ENCODE measurements at places on chromosomes 6 and 20.

DNA sequence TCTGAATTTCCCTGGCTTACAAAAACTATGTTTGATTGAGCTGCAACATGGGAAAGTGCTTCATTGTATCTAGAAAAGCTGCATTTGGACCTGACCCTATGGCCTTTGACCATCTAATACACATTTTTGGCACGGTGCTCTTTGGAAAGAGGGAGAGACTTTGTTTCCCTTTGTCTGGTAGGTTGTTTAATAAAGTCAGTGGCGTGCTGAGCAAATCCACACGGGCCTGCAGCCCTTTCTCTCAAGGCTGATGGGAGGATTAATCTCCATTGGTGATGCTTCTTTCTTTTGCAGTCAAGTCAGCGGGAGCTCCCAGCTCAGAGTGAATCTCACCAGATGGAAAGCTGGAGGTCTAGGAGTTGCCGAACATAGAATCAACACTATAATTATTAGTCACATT, 314.7 kb upstream of the CNR1 start:
- no peak for DNase-seq
- no peaks in the 10 kb centered on the region for H3K36me3 ChIP-seq
- H3K4me3 ChIP-seq, result no peak overlapping the region
- no peak overlapping the region for H3K27ac ChIP-seq

GRCh38 chr20:18692447-18692846, 104.6 kb downstream of the DTD1 start:
- H3K27ac ChIP-seq, result peak overlapping the region; percentile 25
- no peaks in the 10 kb centered on the region for H3K27me3 ChIP-seq
- no peak overlapping the region for H3K4me3 ChIP-seq
- DNase-seq, result no peak

DNA sequence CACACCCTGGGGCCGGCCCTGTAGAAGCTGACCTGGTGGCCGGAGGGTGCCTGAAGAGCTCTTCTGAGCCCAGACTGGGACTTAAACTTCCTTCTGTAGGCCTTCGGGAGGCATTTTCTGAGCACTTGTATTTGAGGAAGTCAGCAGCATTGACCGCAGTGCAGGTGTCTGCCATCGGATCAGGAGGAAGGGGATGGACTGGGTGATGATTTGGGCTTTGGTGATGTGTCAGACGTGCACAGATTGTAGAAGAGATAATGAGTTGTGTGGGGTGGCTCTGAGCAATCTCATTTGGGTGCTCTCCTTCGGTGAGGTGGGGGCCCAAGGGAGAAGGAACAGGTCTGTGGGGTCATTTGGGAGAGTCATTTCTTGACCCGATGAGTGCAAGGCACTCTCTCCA, 150.9 kb downstream of the ARID1B start:
- DNase-seq, result no peak
- no peak overlapping the region for H3K4me3 ChIP-seq
- H3K27me3 ChIP-seq, result no peaks in the 10 kb centered on the region
- peaks cover 12% of the 10 kb centered on the region for H3K36me3 ChIP-seq
- peaks cover 44% of the 10 kb centered on the region for H3K4me1 ChIP-seq

DNA sequence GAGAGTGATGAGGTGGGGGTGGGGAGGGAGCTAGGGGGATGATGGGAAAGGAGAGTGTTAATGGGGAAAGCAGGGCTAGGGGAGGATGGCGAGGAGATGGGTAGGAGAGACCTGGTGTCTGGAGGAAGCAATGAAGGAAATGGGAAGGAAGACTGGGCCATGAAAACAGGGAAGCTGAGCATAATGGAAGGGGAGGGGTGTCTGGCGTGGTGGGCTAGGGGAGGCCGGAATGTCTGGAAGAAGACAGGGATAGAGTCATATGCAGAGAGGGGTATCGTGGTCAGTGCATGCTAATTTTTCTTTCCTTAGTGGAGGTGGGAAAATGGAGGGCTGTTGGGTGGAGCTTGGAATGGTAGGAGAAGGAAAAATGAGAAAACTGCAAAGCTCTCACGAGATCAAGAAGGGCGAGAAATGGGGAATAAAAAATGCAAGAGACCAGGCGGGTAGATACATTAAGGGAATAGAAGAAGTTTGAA, 423 bp downstream of the KLHDC3 start:
- H3K36me3 ChIP-seq, result peaks cover 11% of the 10 kb centered on the region
- H3K4me3 ChIP-seq, result peak overlapping the region; percentile 98

- H3K27ac ChIP-seq, result peak overlapping the region; percentile 70
- no peak overlapping the region for H3K4me3 ChIP-seq
- peaks cover 31% of the 10 kb centered on the region for H3K36me3 ChIP-seq
- peaks cover 10% of the 10 kb centered on the region for H3K4me1 ChIP-seq
Measured at GRCh38 chr20:35854713-35855348, 83.0 kb downstream of the PHF20 start.

DNA sequence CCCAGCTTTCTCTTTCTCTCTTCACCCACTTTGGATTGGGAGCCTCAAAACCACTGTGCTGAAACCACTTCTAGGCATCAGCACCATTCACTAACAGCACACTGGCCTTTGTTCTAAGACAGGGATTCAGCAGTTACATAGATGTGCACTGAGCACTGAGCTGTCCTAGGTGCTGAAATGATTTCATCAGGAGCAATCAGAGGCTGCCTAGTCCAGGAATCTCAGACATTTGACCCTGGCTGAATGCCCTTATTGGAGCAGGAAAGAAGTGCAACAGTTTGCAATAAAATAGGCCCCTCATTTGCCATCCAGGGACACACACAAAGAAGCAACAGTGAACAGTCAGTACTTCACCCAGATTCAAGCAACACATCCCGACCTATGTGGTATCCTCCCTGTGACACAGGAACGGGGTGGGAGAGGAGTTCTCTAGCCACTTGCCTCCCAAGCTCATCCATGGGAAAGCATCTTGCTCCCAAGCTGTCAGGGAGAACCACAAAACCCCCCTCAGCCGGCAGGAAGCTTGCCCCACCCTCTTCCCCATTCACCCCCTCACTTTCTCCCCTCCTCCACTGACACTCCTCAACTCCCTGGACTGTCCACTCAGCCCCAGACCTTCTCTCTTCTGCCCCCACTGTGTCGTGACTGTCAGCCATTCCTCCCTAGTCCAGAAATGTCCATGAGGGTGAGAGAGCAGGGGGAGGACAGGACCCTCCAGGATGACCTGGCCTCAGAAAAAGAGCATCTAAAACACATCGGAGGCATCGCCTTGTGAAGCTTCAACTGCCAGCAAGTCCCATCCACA, 304.4 kb downstream of the PREX1 start:
- no peak overlapping the region for H3K4me3 ChIP-seq
- no peak for DNase-seq
- no peak overlapping the region for H3K27ac ChIP-seq
- no peaks in the 10 kb centered on the region for H3K36me3 ChIP-seq
- H3K4me1 ChIP-seq, result no peaks in the 10 kb centered on the region

GRCh38 chr6:103236923-103237322, 1622.8 kb downstream of the HACE1 start:
- DNase-seq, result no peak
- H3K36me3 ChIP-seq, result no peaks in the 10 kb centered on the region
- no peak overlapping the region for H3K4me3 ChIP-seq
- H3K27ac ChIP-seq, result no peak overlapping the region

GRCh38 chr6:167125410-167125809, 2.5 kb downstream of the CCR6 start:
- no peak overlapping the region for H3K27ac ChIP-seq
- H3K36me3 ChIP-seq, result no peaks in the 10 kb centered on the region
- no peak for DNase-seq
- H3K27me3 ChIP-seq, result no peaks in the 10 kb centered on the region

GRCh38 chr20:16020971-16021370, 552.3 kb downstream of the KIF16B start:
- H3K27me3 ChIP-seq, result no peaks in the 10 kb centered on the region
- no peak overlapping the region for H3K4me3 ChIP-seq
- no peak overlapping the region for H3K27ac ChIP-seq
- peaks cover 12% of the 10 kb centered on the region for H3K4me1 ChIP-seq
- DNase-seq, result no peak
- H3K36me3 ChIP-seq, result no peaks in the 10 kb centered on the region

GRCh38 chr6:99951016-99951805, 42.8 kb downstream of the MCHR2 start:
- H3K4me1 ChIP-seq, result no peaks in the 10 kb centered on the region
- no peak overlapping the region for H3K4me3 ChIP-seq
- no peak overlapping the region for H3K27ac ChIP-seq
- no peak for DNase-seq
- H3K27me3 ChIP-seq, result no peaks in the 10 kb centered on the region

- H3K4me3 ChIP-seq, result no peak overlapping the region
- H3K27ac ChIP-seq, result no peak overlapping the region
- DNase-seq, result no peak
- peaks cover 11% of the 10 kb centered on the region for H3K27me3 ChIP-seq
Measured at GRCh38 chr20:63337786-63338420, 23.2 kb downstream of the CHRNA4 start.

DNA sequence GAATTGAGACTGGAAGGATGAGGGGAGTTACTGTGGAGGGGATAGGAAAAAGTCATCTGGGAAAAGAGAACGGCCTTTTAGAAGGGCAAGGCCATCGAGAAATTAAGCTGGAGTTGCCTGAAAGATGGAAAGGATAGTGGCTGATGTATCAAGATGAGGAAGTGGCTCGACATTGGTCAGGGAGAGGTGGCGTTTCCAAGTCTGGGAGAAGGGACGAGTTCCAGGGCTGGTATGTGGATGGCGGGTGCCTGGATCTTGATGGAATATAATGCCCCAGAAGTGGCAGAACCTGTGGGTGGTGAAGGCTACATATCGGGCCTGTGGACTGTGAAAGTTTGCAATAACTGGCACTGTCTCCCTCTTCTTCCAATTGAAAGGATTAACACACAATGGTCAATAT, 2.2 kb upstream of the SIRT5 start:
- no peak for DNase-seq
- H3K27ac ChIP-seq, result peak overlapping the region; percentile 13
- H3K4me1 ChIP-seq, result peaks cover 5% of the 10 kb centered on the region
- H3K27me3 ChIP-seq, result peaks cover 3% of the 10 kb centered on the region
- H3K4me3 ChIP-seq, result peak overlapping the region; percentile 90
- H3K36me3 ChIP-seq, result no peaks in the 10 kb centered on the region

DNA sequence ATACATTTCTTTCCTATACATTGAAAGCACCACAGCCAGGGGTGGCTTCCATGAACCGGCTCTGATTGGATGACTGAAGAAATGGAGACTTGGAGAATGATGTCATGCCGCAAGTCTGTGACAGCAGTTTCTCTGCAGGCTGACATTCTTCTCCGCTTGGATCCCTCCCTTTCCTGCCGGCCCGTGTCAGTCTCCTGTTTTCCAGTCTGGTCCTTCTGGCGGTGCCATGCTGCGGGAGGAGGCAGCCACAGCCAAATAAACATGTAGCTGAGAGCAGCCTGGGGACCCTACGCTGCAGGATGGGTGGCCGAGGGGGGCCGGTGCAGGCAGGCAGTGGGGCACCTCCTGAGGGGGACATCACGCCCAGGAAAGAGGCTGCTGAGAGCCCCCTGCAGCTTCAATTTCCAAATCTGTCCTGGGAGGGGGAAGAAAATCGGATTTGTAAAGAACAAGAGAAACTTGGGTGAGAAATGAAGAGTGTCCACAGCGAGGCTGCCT, 178.0 kb downstream of the TAF4 start:
- no peak overlapping the region for H3K27ac ChIP-seq
- H3K36me3 ChIP-seq, result no peaks in the 10 kb centered on the region
- H3K4me3 ChIP-seq, result no peak overlapping the region
- DNase-seq, result no peak

DNA sequence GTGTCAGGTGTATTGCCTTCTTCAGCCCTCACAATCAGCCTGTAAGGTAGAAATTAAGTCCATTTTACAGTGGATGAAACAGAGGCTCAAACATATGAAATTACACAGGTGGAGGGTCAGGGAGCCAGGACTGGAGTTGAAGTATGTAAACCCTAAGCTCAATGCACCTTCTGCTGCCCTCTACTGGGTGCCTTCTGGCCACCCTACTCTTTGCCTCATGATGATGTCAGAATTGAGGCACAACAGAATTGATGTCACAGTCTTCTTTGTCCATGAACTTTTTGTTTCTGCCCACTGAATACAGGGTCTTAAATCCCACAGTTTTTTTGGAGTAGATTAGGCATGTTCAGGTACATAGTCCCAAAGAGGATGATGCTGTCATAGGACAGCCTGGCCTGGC, 400.8 kb upstream of the CHD6 start:
- H3K36me3 ChIP-seq, result no peaks in the 10 kb centered on the region
- no peaks in the 10 kb centered on the region for H3K4me1 ChIP-seq
- no peak overlapping the region for H3K27ac ChIP-seq
- H3K4me3 ChIP-seq, result no peak overlapping the region

DNA sequence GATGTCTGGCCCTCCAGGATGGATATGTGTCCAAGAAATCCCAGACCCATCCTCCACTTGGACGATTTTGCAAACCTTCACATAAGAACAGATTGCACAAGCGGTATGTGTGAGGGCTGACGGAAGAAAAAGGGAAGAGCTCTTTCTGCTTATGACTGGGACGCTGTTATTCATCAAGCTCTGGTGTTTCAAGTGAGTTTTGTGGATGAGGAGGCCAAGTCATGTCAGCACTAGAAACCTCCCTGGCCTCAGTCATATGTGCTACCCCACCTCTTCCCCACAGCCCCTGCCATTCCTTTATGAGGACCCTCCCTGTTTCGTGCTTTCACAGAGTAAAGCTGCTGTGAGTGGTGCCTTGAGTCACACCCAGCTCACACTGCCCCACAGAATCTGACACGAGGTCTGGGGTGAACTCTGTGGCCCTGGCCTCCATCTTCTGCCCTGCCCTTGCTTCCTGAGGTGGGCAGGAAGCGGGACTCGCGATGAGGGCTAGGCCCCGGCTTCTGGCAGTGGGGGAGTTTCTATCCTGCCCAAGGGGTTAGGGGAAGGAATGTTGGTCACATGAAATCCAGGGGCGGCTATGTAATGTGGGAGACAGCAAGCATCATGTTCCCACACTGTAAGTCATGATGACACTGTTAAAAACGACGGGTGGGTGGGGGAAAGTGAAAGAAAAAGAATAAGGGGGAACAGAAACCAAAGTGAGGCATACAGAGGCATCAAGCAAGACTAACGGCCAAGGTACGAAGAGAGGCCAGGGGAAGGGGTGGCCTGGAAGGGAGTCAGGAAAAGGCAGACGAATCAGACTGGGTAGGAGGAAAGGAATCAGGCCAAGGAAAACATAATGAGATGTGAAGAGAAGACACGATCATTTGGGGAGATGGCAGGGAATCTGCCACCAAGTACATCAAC, 78.1 kb downstream of the PRDM1 start:
- H3K4me3 ChIP-seq, result no peak overlapping the region
- H3K4me1 ChIP-seq, result peaks cover 15% of the 10 kb centered on the region
- H3K27ac ChIP-seq, result no peak overlapping the region
- peak; percentile 20 for DNase-seq

- peak overlapping the region; percentile 72 for H3K27ac ChIP-seq
- no peaks in the 10 kb centered on the region for H3K27me3 ChIP-seq
- peaks cover 13% of the 10 kb centered on the region for H3K36me3 ChIP-seq
- no peak overlapping the region for H3K4me3 ChIP-seq
Measured at GRCh38 chr20:62148908-62149314, 5.3 kb downstream of the SS18L1 start.

All from type B pancreatic cell (in vitro differentiated cells).